ENCODE measurements at places on chromosomes 2 and 18. TPM values are rescaled to one million over a fixed set of nuclear protein-coding genes. Genes with fewer than 3 reads are reported as not detected.

Gene RESP18
- not detected for total RNA-seq

Gene TRIB2
- 2.0 TPM for total RNA-seq

Gene KLHL30
- 6.3 TPM for total RNA-seq

Gene TGFA
- total RNA-seq = 1.0 TPM

Gene ZDBF2
- total RNA-seq = 19.8 TPM

Gene ZNF892
- not detected for total RNA-seq

- DNase-seq = no peak
These were observed 140.0 kb downstream of the GALNT1 start for GRCh38 chr18:35721431-35722081.

GRCh38 chr2:188425266-188425665 is 133.6 kb downstream of the GULP1 start:
- DNase-seq = no peak

DNA sequence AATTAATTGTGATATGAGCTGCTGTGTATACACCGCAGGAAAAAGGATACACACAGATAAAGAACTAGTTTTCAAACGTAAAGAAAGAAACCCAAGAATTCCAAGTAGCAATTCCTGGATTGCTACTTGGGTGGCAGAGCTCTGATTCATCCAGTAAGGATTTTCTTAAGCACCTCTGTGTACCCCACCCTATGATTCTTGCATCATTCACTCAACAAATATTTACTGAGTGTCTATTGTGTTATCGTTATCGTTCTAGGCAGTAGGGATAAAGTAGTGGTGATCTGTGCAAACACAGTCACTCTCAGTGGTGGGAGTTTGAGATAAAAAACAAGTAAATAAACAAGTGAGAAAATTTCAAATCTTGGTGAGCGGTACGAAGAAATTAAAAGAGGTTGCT is 4.9 kb upstream of the TMEM200C start:
- DNase-seq = peak; percentile 19

DNA sequence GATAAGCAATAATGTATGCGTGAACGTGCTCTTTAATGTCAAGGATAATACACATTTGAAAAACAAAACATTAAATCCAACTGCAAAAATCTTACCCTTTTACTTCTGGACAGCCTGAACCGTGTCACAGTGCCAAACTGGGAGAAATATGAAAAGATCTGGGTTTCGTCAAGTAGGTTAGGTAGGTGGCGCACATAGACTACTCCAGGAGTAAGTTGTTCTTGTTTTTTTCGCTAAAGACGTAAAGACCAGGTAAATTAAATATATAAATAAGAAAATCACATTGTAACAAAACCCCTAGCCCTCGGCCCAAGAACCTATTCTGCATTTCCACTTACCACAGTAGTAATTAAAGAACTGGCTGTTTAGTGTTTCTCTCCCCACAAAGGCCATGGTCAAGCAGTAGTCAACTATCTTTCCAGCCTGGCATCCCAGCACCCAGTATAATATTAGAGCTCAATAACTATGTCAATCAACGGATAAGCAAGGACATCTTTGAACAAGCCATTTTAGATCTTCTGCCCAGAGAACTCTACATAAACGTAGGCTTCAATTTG is 1.1 kb downstream of the NIFK start:
- DNase-seq = no peak

DNA sequence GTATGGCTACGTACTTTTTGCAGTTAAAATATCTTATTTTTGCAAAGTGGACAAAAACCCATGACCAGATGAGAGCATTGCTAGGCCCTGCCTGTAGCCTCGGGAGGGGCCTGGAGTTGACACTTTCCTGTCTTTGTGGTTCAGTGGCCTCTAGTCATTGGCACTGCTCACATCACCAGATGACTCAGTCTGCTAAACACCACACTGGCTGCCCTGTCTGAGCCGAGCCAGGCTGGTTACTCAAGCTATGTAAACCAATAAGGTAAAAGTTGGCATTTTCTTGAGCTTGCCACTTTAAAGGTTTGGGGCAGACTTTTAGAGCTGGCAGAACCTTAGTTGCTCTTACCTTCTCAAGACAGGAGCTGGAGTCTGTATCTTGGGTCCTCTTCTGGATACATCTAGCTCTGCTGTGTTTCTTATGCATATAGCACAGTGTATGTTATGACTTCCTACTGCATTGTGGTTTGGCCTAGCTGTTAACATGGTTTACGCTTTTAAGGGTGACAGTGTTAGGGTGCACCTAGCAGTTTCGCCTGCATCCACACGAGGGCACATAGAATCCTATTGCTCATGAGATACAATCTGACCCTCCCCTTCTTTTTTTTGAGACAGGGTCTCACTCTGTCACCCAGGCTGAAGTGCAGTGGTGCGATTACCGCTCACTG is 76.4 kb downstream of the AP1S3 start:
- peak; percentile 96 for DNase-seq

DNA sequence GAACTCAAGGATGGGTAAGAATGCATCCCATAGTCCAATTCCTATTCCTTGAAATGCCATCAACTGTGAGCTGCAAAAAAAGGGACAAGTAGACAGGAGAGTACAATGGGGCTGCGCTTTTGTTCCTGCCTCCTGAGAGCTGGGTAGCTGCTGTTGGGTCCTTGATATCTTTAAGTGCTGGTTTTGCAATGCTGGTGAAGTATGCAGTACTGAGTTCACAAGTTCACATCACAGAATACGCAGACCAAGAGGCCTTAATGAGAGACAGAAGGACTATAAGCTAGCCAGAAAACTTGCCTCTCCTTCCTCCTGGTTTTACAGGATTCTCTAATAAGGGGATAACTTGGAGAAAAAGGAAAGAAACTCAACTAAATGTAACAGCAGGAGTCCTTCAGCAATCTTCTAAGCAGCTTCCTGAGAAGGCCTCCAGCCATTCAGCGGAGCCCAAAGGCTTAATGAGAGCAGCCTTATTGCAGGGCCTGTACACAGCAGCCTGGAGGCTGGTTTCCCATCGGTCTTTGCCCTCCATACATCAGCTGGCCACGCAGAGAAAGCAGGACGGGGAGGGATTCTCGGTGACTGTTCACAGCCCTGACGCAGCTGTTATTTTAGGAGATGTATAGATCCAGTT is 293.1 kb downstream of the CDCA7 start:
- DNase-seq = no peak

- peak; percentile 84 for DNase-seq
These were observed 682.7 kb upstream of the FANCL start for GRCh38 chr2:58923869-58924268.

DNA sequence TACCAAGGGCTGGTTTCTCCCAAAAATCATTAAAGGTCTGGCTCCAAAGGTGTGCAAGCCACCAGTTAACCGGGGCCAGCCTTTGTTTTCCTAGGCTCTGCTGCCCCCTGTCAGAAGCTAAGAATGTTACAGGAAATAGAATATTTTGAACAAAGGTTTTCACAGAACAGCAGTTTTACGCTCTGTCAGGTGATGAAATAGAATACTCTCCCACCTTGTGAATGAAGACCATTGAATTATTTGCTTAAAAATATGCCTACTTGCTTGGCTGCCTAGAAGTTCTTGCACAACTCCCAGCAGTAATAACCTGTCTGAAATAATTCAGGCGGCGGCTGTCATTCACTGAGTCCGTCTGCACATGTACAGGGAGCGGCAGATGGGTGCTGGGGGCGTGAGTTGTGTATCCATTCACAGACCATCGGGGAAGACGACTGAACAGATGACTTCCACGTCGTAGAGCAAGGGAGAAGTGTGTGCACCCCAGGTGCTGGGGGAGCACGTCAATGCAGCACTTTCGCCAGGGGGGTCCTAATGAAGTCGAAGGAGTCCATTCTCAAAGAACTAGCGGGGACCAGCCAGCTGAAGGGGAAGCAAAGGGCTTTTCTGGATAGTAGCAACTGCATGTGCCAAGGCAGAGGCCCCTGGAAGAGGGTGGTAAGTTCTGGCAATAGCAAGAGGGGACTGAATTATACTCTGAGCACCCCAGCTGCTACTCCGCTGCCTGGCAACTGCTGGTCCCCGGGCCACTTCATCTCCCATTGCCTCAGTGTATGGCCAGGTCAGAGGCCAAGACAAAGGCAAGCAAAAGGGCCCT is 56.1 kb downstream of the SF3B1 start:
- peak; percentile 41 for DNase-seq

DNA sequence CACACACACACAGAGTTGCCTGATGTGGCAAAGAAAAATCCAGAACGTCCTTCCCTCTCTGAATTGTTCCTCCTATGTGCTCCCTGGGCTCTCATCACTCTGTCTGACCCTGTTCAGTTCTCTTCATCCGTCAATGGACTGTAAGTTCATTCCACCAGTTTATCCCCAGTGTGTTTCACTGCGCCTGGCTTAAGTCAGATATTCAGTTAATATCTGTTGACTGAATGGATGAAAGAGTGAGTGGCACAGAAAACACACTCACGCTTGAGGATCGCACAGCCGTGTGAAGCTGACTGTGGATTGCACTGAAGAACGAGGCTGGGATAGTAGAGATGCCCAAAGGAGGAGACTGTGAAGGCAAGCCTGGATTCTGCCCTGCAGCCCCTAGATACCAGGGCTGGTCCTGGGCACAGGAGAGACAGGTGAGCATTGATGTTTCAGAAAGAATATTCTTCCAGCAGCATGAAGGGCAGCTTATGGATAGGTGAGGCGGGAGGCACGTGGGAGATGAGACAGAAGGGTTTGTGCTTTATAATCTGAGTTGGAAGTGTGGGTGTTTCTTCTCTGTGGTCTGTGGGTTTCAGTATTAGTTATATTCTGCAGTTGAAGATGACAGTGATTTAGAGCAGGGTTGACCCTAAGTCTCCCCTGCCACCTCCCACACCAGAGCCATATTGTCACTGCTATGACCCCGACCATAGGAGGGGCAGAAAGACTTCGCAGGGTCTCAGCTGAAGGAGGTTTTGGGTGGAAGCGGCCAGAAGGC is 129.9 kb downstream of the SOCS6 start:
- DNase-seq = peak; percentile 41

DNA sequence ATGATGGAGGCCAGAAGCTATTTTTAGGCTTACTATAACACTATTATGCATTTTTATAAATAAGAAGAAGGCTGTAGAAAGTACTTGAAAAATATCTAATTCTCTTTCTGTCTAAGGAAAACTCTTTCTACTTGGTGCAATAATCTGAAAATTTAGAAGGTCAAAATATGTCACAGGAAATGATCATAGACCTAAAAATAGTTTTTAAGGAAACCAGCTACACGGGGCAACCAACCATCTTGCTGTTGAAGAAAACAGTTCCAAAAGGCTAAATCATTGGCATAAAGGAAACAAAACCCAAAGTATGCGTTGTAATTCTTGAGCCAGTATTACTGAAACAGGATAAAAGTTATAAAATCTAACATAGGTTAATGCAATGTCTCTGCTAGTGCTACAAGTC is 40.2 kb downstream of the SOCS6 start:
- no peak for DNase-seq

- no peak for DNase-seq
These were observed 13.7 kb downstream of the RUFY4 start for GRCh38 chr2:218082586-218083351.

DNA sequence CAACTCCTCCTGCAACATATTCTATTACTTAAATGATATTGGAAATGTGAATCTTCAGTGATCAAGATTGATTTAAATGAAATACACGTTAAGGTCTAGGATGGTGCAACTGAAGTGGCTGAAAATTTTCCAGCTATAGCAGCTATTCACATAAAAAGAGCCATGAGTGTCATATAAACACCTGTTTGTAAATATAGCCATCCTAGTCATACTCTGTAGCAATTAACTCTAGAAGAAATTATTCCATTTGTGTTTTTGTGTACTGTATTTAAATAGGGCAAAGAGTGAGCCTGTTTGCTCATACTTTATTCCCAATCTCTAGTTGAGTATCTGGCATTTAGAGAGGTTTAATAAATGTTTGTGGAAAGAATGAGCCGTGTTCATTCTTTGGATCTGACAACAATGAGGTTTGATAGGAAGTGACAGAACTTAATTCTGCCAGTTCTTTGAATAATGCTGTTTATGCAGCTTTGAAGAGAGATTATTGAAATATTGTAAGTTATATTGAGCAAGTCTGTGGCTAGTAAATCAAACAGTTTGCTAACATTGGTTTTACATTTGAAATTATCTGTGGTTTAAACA is 49.7 kb downstream of the BABAM2 start:
- DNase-seq = no peak

DNA sequence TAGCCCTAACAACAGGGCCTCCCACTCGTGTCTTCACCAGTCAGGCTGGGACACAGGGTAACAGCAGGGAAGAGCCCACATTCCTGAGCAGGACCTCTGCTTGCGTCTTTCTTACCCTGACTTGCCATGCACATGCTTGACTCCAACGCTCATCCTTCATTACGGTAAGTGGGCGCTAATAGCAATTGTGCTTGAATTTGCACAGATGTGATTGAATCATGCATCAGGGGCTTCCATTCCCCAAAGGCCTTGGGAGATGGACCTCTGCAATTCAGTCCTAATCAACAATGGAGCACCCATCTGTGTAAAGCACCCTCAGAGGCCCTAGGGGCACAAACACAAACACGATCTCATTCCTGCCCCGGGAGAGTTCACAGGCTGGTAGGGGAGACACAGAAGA is 13.5 kb downstream of the TEX51 start:
- DNase-seq = no peak

Data from A172 (cell line).